Calu3 (cell line): ENCODE measurements at places on chromosomes 13 and 19. TPM values are rescaled to one million over a fixed set of nuclear protein-coding genes. Genes with fewer than 3 reads are reported as not detected.

CBARP gene
- 4.2 and 5.7 TPM in 2 replicates for total RNA-seq

DNA sequence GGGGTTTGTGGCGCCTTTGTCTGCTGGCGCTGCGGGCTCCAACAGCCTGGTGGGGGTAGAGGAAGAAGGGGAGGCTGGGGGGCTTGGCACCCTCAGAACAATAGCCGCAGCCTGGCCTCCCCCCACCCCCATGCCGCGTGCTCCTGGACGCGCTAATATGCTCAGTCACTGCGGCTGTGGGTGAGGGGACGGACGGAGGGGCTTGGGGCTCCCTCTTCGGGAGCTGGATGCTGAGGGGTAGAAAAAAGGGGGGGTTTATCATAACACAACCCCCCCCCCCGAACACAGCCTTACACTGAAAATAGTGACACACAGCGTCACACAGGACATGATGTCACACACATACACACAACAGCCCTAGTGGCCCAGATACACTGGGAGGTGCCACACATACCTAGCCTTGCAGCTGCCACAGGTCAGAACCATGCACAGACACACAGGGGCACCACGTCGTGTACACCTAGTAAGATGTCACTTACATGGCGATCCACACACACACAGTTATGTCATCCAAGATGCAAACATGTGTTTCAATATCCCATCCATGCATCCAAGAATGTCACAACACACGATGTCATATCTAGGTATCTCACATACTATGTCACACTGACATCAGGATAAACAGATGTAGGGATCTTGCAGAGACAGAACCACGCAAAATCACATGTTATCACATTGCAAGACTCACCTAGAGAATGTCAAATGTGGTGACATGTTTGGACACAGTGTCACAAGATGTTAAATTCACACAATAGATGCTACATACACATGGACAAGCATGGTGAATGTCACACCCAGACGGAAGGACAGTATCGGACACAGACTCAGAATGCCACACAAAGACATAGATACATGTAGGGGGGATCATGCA, 806 bp downstream of the MAST1 start:
- peaks cover 9% of the 10 kb centered on the region for H3K36me3 ChIP-seq
- no peak overlapping the region for H3K27ac ChIP-seq
- DNase-seq, result no peak
- H3K4me3 ChIP-seq, result peak overlapping the region; percentile 64
- H3K27me3 ChIP-seq, result peaks cover 54% of the 10 kb centered on the region

NLRP11 gene
- 0.22 TPM in 1 of 2 replicates, not detected in the other for total RNA-seq

CGB3 gene
- total RNA-seq, result 1.1 TPM in 1 of 2 replicates, not detected in the other

ZNF534 gene
- total RNA-seq, result not detected in 2 replicates

DNA sequence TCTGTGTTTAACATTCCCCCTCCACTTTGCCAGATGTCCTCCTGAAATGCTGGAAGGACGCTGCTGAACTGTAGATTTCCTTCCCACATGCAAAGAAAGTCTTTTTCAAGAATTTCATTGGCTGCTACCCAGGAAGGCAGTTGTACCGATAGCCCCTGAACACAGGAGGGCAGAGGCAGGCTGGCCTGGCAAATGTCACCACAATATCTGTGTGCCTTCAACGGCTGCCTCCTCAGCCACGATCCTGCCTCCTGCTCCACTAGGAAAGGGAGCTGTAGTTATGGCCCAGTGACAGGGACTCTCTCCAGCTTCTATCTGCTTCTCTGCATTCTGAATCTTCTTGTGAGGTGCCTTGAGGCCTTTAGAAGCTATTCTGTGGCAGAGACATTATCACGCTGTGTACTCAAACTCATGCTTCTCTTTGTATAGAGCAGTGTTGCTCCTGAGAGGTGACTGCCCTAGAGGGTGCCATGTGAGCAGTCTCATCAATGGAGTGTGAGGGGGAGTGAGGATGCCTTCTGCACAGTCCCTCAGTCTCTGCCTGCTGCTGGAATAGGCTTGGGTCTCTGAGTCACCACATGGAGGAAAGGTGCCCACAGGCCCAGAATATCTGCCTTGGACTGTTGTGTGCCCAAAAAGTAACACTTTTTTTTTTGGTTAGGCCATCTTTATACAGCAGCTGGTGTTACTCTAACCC, 279.8 kb downstream of the DNAJC15 start:
- DNase-seq, result peak; percentile 59
- no peaks in the 10 kb centered on the region for H3K4me1 ChIP-seq
- H3K27me3 ChIP-seq, result peaks cover 13% of the 10 kb centered on the region
- H3K4me3 ChIP-seq, result no peak overlapping the region

KLK15 gene
- not detected in 2 replicates for total RNA-seq

IZUMO4 gene
- 2.7 and 2.8 TPM in 2 replicates for total RNA-seq

GRCh38 chr19:6772028-6772865, at the start of gene VAV1:
Gene VAV1 (plus strand): TSS chr19:6772708. CDS start chr19:6772808, 100 bp downstream.
- H3K4me3 ChIP-seq, result no peak within 1 kb of the TSS
- H3K36me3 ChIP-seq, result peaks cover 21% of the 10 kb centered on the region
- no peaks in the 10 kb centered on the region for H3K4me1 ChIP-seq

- no peaks in the 10 kb centered on the region for H3K4me1 ChIP-seq
- no peak overlapping the region for H3K4me3 ChIP-seq
- no peak overlapping the region for H3K27ac ChIP-seq
These were observed 178.2 kb downstream of the KLF12 start for GRCh38 chr13:73955977-73956500.

GRCh38 chr13:45257638-45258333, 56.9 kb upstream of the KCTD4 start:
- H3K27me3 ChIP-seq, result no peaks in the 10 kb centered on the region
- H3K4me1 ChIP-seq, result no peaks in the 10 kb centered on the region
- peaks cover 7% of the 10 kb centered on the region for H3K36me3 ChIP-seq
- no peak overlapping the region for H3K27ac ChIP-seq

- no peak overlapping the region for H3K4me3 ChIP-seq
- no peaks in the 10 kb centered on the region for H3K4me1 ChIP-seq
- DNase-seq, result no peak
- no peak overlapping the region for H3K27ac ChIP-seq
These were observed 18.0 kb upstream of the RBM26 start for GRCh38 chr13:79423801-79424642.

DNA sequence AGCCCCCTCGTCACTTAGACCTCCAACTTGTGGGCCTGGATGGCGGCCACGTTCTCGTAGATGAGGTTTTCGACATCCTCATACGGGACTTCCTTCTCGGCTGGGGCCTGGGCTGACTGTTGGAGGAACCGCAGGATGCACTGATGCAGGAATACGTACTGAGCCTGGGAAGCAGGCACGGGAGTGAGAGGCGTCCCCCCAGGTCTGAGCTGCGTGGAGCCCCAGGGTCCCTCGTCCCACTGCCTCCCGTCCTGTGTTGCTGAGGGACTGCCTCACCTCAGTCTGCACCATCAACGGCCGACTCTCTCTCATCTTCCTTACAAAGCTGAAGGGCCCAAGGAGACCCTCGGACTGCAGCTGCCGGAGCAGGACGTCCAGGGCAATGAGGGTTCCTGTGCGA, 1.7 kb upstream of the SYT5 start:
- peaks cover 49% of the 10 kb centered on the region for H3K27me3 ChIP-seq
- DNase-seq, result no peak
- no peak overlapping the region for H3K27ac ChIP-seq
- H3K4me1 ChIP-seq, result peaks cover 22% of the 10 kb centered on the region
- H3K4me3 ChIP-seq, result no peak overlapping the region

- no peak overlapping the region for H3K4me3 ChIP-seq
- no peaks in the 10 kb centered on the region for H3K27me3 ChIP-seq
- H3K4me1 ChIP-seq, result no peaks in the 10 kb centered on the region
- H3K36me3 ChIP-seq, result peaks cover 14% of the 10 kb centered on the region
- DNase-seq, result no peak
These were observed 955 bp upstream of the ZNF709 start for GRCh38 chr19:12485571-12485970.

DNA sequence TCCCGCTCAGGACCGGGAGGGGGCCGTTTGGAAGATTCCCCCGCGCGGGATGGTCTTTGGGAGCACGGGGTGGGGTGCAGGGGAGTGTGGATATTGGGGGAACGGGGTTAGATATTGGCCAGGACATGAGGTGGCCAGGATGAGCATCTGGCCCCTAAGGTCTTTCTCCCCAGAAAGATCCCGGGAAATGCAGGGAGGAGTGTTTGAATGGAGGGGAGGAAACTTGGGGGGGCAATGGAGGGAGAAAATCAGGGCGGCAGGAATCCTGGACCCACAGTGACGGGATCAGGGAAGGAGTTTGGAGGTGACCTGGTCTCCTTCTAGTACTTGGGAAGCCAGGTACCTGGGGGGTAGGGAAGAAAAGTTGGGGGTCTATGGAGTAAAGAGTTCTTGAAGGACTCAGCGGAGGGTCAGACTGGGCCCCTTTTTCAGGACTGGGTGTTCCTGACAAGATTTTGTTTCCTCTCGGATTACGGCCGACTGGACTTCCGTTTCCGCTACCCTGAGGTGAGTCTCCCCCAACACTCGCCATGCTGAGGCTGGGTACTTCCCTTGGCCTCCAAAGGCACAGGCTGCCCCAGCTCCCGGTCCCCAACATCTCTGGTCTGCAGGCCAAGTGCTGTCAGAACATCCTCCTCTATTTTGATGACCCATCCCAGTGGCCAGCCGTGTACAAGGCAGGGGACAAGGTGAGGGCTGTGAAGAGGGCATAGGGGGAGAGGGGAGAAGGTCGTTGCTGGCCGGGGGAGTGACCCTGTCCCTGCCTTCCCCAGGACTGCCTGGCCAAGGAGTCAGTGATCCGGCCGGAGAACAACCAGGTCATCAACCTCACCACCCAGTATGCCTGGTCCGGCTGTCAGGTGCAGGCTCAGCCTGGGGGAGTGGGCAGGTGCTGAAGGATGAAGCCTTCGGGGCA, 989 bp downstream of the TMEM145 start:
- no peak overlapping the region for H3K27ac ChIP-seq
- H3K4me3 ChIP-seq, result peak overlapping the region; percentile 63
- H3K27me3 ChIP-seq, result peaks cover 51% of the 10 kb centered on the region
- no peak for DNase-seq

FFAR2 gene
- total RNA-seq, result not detected in 2 replicates

DNA sequence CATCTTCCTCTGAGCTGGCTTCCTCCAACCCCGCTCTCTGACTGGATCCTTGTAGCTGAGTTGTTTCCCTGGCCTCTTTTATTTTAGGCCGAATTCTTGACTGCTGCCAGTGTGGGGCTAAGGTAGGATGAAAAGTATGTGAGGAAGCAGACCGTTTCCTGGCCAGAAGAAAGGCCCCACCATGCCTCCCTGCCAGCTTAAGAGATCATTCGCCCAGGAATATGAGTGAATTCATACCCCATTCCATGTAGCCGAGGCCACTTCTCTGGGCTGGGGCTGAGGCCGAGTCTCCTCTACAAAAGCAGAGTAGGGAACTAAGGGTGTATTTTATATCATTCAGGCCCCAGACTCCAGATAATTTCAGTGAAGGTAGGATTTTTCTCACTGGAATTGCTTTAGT, 32.3 kb downstream of the NFIX start:
- H3K27me3 ChIP-seq, result no peaks in the 10 kb centered on the region
- no peak overlapping the region for H3K27ac ChIP-seq
- H3K4me1 ChIP-seq, result peaks cover 32% of the 10 kb centered on the region
- H3K36me3 ChIP-seq, result peaks cover 11% of the 10 kb centered on the region
- DNase-seq, result no peak

ZNF792 gene
- total RNA-seq, result 9.1 and 9.3 TPM in 2 replicates

CPB2 gene
- total RNA-seq, result not detected in 2 replicates

DNA sequence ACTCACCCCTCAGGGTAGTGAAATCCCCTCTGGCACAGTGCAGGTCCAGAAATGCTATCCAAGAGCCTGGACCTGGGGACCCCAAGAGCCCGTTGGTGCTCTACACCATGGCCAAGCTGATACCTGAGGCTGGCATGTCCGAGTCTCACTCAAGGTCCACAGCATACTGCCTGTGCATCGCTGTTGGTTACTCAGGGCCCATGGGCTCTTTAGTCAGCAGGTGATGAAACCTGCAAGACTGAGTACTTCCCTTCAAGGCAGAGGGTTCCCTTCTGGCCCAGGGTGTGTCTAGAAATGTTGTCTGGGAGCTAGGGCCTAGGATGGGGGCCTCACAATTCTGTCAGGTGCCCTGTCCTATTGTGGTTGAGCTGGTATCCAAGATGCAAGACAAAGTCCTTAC, 19.6 kb upstream of the KBTBD7 start:
- H3K4me1 ChIP-seq, result peaks cover under 1% of the 10 kb centered on the region
- H3K27ac ChIP-seq, result no peak overlapping the region
- no peaks in the 10 kb centered on the region for H3K36me3 ChIP-seq

GRCh38 chr13:100597253-100597652, 8.7 kb upstream of the GGACT start:
- no peaks in the 10 kb centered on the region for H3K4me1 ChIP-seq
- H3K27ac ChIP-seq, result no peak overlapping the region
- no peaks in the 10 kb centered on the region for H3K36me3 ChIP-seq
- no peaks in the 10 kb centered on the region for H3K27me3 ChIP-seq

CACNA1A gene
- total RNA-seq, result 0.61 and 0.85 TPM in 2 replicates

FCAR gene
- not detected in 2 replicates for total RNA-seq

DNA sequence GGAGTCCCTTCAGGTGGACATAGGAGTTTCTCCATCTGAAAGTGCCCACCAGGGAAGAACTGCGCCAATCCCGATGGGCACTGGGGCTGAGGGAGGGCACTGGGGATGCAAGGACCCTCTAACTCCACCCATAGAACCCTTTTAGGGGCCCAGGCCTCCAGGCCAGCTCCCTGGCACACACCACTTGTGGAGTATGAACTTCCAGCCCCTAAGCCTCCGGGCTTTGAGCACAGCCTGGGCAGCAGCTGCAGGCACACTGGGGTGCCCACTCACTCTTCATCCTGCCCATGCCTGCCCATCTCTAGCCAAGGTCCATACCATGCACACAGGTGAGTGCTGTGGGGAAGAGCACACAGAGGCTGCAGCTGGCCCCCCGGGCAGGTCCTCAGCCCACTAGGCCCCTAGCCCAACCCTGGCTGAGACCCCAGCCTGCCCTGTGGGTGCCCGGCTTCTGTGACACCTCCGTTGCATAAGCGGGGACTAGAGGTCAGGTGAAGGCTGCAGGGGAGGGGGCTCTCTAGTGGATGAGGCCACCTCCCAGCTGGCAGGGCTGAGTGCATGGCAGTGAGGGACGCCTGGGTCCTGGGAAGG, 14.6 kb upstream of the SLC7A10 start:
- H3K27me3 ChIP-seq, result peaks cover 55% of the 10 kb centered on the region
- no peak for DNase-seq
- H3K4me1 ChIP-seq, result no peaks in the 10 kb centered on the region

GRCh38 chr19:18869781-18870530, 26.0 kb downstream of the CERS1 start:
- no peak overlapping the region for H3K4me3 ChIP-seq
- no peaks in the 10 kb centered on the region for H3K27me3 ChIP-seq
- no peak for DNase-seq

- H3K4me1 ChIP-seq, result peaks cover 12% of the 10 kb centered on the region
These were observed 1.2 kb downstream of the MED26 start for GRCh38 chr19:16626796-16627192.
